GM10248 (cell line): ENCODE measurements at places on chromosomes 6 and 20.
A peak's percentile ranks its signal among the peaks of the same experiment; 100 is the strongest.

DNA sequence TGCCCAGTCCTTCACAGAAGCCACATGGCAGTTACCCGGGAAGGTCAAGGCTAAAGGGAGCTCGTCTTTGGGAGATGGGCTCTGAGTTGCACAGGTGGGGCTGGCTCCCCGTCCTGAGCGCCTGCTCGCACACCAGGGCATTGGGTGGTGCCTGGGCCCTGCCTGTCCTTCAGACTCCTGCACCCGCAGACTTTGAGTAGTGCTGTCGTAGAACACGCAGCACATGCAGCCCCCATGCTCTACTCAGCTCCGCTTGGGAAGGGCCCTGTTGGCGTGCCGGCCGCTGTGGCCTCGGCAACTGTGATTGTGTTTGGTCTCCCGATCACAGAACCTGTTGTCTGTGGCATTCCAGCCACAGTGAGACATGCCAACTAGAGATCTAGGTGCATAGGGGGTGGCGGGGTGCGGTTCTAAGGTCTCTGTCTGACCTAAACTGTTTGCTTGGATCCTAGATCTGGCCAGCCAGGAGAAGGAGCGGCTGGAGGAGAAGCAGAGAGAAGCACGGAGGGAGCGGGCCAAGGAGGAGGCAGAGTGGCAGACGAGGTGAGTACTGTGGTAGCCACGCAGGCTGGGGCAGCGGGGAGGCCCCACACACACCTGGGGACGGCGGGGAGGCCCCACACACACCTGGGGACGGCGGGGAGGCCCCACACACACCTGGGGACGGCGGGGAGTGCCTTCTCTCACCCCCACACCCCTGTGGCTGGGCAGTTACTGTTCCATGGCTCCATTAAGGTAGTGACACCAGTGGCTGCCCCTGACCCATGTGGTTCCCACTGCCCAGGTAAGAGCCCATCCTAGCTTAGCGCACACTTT is 11.3 kb upstream of the ADRM1 start:
- DNase-seq = no peak

GRCh38 chr20:43752051-43752360 is 25.2 kb upstream of the GTSF1L start:
- DNase-seq = no peak

- DNase-seq = peak; percentile 45
Observed at GRCh38 chr20:41249411-41250281, 67.9 kb downstream of the ZHX3 start.

DNA sequence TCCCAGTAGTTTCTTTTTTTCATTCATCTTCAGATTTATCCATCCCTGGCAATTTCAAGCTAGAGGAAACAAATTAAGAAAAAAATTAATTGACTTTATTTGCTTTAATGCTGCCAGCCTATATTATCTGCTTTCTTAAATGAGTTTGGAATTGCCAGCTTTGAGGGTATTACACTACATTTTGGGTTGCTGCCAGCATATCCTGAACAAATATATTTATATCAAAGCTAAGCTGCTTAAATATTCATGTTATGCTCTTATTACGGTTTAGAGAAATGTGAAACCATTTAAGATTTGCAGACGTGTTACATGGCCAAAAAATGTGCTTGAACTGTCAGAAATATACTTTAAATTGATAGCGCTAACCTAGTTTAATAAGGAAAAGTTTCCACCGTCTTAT is 59.7 kb downstream of the GRIK2 start:
- no peak for DNase-seq

GRCh38 chr6:165729307-165729936 is 66.4 kb upstream of the PDE10A start:
- peak; percentile 66 for DNase-seq

DNA sequence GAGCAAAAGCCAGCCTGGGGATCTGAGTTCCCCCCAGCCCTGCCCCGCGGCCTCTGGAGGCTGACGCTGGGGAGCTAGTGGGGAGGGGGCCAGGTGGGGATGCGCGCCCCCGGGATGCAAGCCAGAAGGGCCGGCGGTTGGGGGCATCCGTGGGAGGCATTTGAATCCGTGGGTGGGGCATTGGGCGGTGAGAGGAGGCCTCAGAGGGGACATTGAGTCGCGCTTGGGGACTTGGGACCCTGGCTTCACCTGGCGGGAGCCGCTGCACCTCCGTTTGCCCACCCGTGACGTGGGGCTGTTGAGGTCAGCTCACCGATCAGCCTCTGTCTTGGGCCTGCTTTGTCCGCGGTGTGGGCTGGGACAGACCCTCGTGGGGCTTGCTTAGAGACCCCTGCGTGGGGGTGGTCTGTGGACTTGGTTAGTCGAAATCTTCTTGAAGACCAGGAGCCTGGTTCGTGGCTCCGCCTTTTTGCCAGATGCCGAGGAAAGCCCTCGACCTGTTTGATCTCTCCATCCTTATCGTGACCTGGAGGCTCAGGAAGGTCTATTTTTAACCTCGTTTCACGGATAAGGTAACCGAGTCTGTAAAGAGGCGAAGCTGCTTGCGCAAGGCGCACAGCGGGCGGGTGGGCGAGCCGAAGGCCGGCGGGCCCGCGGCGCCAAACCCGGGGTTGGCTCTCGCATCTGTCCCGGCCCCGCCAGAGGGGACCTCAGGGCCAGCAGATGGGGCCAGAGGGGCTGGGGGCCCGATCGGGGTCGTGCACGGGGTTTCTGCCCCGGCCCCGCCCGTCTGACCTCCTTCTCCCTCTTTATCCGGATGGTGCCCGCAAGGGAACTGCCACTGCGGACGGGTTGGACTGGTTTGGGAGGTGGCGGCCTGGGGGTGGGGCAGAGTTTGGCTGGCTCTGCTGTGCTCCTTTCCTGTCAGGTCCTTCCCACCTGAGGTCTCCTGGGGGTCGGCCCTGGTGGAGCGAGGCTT is 8.3 kb downstream of the FAM110A start:
- DNase-seq = no peak

GRCh38 chr20:62500237-62500864 is 24.6 kb upstream of the GATA5 start:
- peak; percentile 85 for DNase-seq

- peak; percentile 50 for DNase-seq
Observed at GRCh38 chr20:5557123-5557522, 193.1 kb upstream of the SHLD1 start.

DNA sequence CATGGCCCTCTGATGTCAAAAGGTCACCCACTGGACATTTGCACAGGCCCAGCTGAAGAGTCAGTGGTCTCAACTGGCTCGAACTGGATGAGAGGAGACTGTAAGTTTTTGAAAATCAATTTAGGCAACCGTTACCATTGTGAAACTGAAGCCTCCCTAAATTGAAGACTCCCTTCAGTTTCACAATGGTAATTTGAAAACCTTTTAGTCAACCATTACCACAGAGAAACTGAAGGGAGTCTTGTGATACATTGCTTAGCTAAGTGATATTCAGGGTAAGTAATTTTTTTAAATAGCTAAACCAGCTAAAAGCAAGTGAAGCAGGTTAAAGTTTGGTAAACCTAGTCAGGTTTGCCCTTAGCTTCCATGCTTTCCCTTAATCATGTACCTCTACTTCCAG is 197.3 kb upstream of the NT5E start:
- DNase-seq = no peak

DNA sequence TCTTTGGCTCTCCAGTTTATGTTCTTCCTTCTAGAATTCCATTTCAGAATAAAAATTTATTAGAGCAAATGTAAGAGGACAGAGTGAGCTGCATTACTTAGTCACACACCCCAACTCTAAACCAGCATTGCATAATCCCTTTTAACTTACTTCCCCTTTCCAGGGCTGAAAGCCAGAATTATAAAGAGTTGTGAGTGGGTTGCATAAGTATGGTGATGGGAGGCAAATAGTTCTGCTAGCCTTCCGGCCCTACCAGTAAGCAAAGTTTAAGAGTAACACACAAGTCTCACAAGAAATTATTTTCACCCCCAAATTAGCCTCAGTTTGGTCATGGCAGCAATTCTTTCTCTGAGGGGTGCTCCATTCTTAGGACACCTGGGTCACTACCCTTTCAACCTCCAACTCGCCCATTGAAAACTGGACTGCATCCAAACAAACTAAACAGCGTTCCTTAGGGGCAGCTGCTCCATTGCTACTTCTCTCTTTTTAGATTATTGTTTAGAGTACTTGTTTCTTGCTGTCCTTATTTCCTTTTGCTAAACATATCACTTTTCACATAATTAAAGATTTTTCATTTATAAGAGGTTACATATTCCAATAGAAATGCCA is 1.6 kb downstream of the KIAA0408 start:
- no peak for DNase-seq

DNA sequence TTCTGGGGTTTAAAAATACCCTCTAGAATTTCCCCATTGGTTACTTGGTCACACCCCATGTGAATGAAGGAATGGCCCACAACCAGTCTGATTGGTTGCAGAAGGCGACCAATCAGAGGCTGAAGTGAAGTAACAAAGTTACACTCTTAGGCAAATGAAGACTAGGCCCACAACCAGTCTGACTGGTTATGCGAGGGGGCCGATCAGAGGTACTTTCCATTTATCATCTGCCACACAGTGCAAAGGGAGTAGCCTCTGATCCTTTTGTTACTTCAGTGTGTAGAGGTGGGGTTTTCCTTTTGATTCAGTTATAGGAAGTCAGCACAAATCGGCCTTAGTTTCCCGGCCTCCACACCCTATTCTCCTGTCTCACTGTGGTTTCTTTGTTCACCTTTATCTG is 61.2 kb upstream of the SGK1 start:
- DNase-seq = peak; percentile 15

DNA sequence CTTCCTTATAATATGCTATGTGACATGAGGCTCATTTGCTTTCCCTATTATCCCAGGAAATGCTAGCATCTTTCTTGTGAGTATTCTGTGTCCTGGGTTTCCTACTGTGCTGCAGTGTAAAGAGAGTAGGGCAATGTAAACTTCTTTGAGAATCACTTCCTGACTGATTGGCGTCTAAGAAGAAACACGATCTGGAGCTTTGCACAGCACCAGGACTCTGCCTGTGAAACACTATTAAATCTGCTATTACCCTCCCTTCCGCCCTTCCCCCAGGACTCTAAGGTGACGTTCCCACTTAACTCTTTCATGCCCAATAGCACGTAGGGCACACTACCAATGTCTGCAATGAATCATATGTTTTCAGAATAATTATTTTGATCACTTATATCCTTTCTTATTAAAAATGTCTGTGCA is 607.3 kb upstream of the CITED2 start:
- DNase-seq = no peak

DNA sequence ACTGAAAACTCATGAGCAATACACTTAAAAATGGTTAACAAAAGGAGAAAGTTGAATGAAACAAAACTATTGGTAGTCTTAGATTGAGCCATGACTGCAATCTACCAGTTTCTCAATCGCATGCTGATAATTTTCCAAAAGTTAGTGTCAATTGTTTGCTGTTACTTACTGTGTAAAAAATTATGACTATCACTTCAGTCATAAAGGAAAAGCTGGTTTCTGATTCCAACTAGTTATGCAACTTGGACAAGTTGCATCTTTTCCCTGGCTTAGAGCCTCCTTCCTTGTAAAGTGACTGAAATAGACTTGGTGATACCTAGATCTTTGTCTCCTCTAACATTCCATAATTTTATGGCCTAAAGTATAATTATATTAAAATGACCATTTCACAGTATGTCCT is 88.3 kb upstream of the PAK5 start:
- DNase-seq = no peak

DNA sequence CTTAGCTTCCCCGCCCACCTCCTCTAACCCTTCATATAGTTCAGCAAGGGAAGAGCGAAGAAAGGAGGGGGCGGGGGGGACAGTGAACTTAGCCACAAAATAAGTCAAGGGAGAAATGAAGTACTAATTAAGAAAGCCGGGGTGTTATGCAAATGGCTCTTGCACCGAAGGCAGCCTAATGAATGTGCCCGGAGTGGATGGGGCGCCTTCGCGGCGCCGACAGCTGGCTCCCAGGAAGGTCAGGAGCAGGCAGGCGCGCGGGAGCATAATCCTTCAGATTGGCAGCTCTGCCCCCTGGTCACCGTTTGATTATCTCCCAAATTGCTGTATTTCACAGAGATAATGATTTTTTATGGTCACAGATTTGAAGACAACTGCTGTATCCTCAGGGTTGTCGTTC is 395.1 kb downstream of the TFAP2B start:
- DNase-seq = no peak

DNA sequence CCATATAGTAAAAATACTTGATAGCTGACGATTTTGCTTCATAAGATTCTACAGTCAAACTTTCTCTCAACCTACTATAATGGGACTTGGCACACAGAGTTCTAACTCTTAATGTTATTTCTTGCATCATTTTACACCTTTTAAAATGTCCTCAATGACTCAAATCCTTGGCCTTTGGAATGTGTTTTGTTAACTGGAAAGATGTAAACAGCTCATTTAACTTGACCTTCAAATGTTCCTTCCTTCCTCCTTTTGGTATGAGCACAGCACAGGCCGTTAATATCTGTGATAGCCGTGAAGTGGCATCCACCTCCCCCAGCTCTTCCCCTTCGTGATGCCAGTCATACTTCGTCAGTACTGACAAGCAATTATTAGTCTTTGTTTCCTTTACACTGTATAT is 972.0 kb upstream of the CITED2 start:
- no peak for DNase-seq

DNA sequence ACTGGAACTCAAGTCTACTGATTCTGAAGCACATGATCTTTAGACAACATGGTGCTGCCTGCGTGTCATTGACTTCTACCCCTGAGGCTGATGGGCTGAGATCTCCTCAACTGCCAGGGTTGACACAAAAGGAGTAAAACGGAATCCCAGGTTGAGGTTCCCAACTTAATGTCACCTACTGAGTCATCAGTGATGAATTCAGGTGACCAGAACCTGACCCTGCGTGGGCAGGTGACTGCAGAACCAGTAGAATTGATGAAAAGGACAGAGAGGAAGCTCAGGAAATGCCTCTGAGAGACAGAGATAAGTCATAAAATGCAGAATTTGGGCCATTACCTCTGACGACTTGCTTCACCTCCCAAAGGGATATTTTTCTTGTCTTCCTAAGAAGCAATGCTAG is 7.7 kb upstream of the KIZ start:
- DNase-seq = no peak

DNA sequence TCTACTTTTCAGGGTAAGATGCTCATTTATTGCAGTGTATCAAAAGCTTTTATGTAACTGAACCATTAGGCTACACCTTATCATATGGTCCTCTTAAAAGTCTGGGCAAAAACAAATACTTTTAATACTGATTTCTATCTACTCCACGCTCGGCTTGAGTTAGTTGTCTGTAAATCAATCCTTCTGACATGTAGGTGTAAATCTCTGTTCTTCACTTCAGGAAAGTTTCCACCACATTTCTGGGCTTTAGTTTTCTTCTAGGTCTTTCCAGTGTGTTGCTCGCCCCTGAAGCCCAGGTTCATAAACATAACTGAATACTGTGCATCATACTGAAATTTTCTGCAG is 89.2 kb upstream of the RNF217 start:
- no peak for DNase-seq

GRCh38 chr6:163926642-163927041 is 512.1 kb downstream of the QKI start:
- DNase-seq = no peak

DNA sequence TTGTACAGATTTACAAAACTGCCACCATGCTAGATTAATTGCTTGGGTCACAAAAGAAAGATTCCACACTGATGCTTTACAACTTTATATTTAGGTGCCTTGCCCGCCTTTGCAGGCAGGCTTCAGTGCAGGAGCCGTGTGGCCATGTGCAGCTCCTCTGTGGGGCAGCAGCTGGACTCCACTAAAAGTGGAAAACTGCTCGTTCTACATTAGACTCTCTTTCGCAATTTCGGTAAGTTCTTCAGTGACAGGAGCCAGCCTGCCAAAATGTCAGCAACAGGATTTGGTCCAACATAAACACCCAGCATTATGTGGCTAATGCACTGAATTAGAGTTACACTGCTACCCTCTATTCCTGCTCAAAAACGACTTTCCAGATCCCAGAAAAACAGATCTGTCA is 174.4 kb upstream of the KCNK16 start:
- DNase-seq = no peak

GRCh38 chr6:72218125-72218524 is 331.8 kb downstream of the RIMS1 start:
- peak; percentile 12 for DNase-seq
